Hematopoietic multipotent progenitor cell treated with erythropoietin and hydrocortisone succinate and interleukin-3 and kit ligand, for 4 days (in vitro differentiated cells): ENCODE measurements at places on chromosomes 1 and 21.

DNA sequence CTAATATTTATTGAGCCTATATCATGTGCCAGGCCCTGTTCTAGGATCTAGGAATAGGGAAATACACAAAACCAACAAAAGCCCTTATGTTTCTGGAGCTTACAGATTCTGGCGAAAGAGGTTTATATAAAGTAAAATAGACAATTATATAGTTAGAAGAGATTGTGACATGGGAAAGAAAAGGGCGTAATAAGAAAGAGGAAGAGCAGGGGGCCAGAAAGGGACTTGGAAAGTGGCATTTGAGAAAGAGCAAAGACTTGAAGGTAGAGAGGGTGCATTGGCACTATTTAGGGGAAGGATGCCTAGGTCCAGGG lies 322.5 kb upstream of the FAM78B start:
- no peak for DNase-seq

GRCh38 chr1:174068000-174068399 lies 45.8 kb upstream of the RC3H1 start:
- peak; percentile 72 for DNase-seq

DNA sequence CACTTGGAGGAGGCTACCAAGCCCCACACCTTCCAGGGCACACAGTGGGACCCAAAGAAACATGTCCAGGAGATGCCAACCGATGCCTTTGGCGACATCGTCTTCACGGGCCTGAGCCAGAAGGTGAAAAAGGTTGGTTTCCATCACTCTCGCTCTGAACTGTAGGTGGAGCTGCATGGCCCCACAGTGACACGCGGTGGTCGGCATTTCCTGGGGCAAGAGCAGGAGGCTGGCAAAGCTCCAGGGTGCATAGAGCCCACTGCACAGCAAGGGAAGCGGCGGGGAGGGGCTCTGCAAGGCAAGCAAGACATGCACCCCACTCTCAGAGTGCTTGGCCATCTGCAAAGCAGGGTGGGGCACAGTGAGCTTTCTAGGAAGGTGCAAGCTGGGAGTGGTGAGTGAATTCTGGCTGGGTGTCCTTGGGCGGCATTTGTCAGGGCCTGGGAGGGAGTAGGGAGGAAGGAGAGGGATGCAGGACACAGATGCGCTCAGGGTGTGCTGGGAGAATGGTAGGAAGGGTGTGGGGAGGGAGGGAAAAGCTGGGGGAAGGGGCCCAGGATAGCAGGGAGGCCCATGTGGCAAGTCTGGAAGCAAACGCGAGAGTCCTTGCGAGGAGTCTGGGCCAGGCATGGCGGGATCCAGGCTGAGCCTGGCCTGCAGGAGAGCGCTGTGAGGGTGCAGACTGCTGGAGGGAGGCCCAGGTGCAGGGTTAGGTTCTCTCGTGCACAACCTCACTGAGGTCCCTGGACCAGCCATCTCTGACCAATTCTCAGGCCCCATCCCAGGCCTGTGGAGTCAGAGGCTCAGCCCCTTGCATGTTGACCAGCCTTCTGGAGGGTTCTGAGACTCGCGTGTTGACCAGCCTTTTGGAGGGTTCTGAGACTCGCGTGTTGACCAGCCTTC lies 11.0 kb downstream of the TRPM2 start:
- no peak for DNase-seq

DNA sequence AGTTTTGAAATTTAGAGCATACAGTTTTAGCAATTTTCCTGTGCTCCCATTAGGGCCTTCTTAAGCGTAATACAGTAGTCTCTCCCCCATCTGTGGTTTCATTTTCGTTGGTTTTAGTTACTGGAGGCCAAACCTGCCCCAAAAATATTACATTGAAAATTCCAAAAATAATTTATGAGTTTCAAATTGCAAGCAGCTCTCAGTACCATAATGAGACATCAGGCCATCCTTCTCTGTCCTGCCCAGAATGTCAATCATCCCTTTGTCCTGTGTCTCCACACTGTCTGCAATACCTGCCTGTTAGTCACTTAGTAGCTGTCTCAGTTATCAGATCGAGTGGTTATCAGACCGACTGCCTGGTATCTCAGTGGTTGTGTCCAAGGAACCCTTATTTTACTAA lies 45.4 kb downstream of the ADSS2 start:
- DNase-seq: no peak

- DNase-seq: no peak
Observed at GRCh38 chr1:246629030-246629429, 62.8 kb downstream of the CNST start.

DNA sequence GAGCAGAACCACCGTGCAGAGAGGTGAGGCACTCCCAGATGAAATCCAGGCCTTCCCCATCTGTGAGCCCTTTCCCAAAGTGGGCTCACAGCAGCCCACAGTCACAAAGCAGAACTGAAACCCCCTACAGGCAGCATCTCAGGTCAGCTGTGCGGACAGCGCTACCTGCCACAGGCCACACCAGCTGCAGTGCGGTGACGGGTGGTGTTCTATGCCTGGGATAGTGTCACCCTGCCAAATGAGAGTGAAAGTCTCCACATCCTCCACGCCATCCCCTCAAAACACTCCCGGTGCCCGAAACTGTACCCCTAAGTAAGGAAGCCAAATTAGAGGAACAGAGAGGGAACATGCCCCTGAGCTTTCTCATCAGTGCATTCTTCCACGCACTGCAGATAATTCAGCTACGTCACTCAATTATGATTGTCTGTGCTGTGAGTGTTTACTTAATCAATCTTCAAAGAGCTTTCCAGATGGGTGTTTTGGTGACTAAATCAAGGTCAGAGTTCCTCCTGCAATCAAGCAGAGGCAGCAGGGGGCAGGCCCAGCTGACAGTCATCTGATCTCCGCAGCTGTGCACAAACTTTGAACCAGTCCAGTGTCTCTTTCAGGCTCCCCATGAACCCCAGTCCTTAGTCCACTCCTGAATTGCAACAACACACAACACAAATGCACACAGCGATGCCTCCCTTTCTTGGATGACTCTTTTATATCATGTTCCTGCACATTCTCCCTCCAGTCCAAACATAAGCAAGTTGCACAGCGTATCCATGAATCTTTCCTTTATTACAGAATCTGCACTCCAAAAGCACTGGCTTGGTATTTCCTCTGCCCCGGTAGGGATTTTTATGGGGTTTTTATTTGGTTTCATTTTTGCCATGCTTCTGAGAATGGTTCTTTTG lies 150.0 kb downstream of the TOMM20 start:
- DNase-seq: peak; percentile 81

DNA sequence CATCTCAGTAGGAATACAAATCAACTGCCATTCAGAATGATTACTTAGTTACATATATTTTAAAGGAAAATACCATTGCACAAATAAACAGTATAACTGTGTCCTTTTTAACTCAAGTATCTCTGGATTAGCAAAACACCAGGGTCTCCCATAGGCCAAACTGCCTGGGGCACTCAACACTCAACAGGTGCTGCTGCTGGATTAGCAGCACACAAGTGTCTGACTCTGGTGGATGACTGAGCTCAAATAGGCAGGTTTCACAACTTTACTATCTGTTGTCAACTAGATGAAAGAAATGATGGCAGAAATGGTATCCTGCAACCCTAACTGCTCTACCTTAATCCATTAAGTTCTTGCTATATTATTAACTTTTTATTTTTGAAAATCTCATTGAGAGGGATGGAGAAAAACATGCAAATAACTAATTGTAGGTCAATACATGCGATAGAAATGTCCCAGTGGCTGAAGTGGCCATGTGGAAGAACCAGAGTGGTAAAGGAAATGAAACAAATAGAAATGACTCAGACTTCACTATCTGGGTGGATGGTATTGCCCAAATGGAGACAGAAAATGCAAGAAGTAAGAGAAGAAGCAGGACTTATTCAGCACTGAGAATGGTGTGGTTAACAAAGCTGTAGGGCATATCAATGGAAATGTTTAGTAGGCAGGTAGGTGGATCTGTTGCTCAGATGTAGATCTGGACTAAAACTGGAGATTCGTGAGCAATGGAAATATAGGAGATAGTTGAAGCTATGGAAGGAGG lies 90.8 kb upstream of the CCDC190 start:
- DNase-seq: no peak

DNA sequence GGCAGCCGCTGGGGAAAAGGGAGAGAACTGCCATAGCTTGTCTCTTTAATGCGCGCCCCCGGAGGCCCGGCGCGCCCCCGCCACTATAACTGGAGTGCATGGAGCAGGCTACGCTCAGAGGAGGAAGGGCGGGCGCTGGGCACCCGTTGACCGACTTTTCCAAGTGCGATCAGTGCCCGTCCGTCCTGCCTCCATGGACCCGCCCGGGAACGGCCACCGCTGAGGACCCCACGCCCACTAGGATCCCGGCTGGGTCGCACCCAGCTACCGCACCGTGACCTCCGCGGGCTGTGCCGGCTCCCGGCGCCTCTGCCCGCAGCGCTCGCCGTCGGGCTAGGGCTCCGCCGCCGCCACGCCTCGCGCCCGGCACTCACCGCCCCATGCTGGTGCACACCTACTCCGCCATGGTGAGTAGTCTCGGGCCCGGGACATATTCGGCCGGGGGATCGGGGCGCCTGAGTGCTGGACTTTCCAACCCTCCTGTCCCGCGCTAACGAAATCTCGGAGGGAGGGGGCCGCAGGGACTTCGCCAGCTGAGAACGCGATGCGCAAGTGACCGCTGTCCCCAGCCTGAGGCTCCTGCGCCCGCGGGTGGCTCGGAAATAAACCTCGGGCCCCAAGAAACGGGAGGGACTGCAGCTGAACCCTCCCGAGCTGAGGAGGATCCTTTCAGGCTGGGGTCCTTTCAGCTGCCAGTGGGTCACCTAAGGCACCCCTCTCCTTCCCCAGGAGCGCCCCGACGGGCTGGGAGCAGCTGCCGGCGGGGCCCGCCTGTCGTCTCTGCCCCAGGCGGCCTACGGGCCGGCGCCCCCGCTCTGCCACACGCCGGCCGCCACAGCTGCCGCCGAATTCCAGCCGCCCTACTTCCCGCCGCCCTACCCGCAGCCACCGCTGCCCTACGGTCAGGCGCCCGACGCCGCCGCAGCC lies at the start of gene TFAP2E:
Gene TFAP2E, plus strand, starts transcription at position 117 of the 927 bp plus-strand sequence. Its CDS starts 264 bp downstream, at position 381.
- peak; percentile 58 for DNase-seq

- DNase-seq: no peak
Observed at GRCh38 chr1:66443793-66444192, 90.2 kb upstream of the SGIP1 start.

DNA sequence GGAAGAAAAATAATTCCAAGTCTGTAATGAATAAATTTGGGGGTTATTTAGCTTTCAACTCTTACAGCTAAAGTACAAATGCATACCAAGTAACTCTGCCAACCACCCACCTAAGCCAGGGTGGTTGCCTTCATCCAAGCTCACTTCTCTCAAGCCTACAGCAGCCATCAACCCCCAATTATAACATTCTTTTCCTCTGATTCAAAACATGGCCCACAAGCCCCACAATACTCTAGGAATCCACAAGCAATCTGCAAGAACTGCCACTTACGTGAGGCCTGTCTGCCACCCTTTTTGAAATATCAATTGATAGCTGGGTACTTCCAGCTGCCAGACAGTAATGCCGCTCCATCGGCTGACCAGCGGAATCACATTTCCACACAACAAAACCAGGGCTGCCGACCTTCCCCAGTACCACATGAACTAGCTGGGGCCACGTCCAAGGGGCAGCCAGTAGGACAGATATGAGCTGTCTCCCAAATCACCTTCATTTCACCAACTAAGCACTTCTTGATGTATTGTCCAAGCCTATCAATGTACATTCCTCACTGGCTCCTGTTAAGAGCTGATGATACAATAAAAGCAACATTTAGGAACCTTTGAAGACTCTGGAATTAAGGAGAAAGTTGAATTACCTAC lies 3.2 kb downstream of the LBR start:
- no peak for DNase-seq

DNA sequence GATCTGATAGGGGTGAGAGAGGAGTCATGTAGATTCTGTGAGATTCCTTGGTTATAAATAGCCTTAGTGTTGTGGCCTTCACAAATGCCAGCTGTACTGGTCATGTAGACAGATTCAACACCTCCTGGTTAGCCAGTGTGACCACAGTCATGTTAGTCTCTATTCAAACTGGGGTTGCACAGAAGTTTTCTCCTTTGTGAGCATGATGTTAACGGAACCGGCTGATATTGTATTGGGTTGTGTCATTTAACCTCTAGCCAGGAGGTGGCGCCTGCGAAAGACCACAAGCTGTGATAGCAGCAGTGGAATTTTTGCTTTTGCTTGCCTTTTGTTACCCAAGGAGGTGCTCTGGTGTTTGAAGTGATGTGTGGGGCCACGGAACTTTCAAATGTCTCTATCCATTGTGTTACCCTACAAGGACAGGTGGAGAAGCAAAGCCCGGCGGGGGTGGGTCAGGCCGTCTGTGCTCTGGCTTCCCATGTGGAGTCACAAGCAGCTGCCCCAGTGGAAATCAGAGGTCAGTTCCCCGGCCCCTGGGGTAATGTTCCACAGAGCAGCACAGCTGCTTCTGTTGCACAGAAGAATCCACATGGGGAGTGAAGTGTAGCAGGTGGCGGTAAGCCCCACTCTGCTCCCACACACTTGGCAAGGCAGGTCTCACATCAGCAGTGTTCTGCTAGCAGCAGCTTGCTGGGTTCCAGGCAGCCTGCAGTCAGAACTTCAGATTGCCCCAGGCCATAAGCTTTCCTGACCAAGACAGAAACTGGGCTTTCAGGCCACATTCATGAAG lies 112.6 kb downstream of the ADAMTS1 start:
- DNase-seq: peak; percentile 45

- no peak for DNase-seq
Observed at GRCh38 chr1:202045705-202046104, 35.3 kb downstream of the ELF3 start.

GRCh38 chr1:42932442-42932941 lies 26.2 kb downstream of the SLC2A1 start:
- no peak for DNase-seq

GRCh38 chr1:173937062-173937461 lies 19.9 kb upstream of the SERPINC1 start:
- no peak for DNase-seq

GRCh38 chr1:20400341-20401177 lies 85.5 kb downstream of the CAMK2N1 start:
- no peak for DNase-seq

DNA sequence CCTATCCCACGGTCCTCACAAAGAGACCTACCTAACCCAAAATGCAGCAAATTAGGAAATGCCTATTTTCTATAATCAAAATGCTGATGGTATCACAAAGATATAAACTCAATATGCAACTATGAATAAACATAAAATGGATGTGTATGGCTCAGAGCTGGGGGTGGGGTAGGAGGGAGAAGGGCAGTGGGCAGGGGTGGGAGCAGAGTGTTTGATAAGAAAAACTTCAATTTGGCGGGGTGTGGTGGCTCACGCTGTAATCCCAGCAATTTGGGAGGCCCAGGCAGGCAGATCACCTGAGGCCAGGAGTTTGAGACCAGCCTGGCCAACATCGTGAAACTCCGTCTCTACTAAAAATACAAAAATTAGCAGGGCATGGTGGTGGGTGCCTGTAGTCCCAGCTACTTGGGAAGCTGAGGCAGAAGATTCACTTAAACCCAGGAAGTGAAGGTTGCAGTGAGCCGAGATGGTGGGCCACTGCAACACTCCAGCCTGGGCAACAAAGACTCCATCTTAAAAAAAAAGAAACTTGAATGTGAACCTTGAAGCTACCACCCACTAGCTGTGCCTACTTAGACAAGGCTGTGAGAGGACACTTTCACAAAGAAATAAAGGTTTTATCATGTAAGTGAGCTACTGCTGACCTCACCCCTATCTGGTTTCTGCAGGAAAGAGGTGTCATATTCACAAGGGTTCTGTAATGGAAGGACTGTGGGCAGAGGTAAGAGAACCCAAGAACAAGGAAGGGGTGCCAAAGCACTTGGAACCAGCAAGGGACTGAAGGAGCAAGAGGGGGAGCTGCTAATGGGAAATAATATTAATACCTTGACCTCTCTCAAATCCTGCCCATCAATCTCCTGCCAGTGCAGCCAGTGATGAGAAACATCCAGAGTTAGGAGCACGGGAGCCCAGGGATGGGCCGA lies 53.0 kb downstream of the HLCS start:
- no peak for DNase-seq
